Fibroblast of the conjunctiva (primary cell): ENCODE measurements at places on chromosomes 4 and X.
A peak's percentile ranks its signal among the peaks of the same experiment; 100 is the strongest.

- DNase-seq, result peak; percentile 17
Observed at GRCh38 chr4:54384563-54384962, 155.5 kb downstream of the PDGFRA start.

DNA sequence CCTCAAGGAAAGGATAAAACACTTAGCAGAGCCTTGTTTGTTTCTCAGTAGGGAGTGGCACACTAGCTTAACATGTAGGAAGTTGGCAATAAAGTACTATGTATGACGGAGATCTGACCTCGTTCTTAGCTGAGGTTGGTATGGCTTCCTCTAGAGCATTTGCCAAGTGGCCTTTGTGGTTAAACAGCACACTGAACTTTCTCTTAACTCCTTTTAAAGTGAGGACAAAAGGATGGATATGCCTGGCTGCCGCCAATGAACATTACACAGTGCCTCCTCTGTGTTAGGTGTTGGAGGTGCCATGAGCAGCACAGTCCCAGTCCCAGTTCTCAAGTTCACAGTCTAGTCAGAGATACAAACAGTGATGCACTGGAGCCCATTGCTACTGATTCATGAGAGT, 54.4 kb downstream of the VGLL1 start:
- no peak for DNase-seq

GRCh38 chr4:138085736-138086305, 156.3 kb downstream of the SLC7A11 start:
- DNase-seq, result no peak

GRCh38 chr4:84547211-84547610, 35.7 kb upstream of the CDS1 start:
- DNase-seq, result no peak

- DNase-seq, result no peak
Observed at GRCh38 chrX:145631461-145631951, 186.1 kb upstream of the SLITRK2 start.

- no peak for DNase-seq
Observed at GRCh38 chr4:94758700-94759399, 1.1 kb downstream of the BMPR1B start.

DNA sequence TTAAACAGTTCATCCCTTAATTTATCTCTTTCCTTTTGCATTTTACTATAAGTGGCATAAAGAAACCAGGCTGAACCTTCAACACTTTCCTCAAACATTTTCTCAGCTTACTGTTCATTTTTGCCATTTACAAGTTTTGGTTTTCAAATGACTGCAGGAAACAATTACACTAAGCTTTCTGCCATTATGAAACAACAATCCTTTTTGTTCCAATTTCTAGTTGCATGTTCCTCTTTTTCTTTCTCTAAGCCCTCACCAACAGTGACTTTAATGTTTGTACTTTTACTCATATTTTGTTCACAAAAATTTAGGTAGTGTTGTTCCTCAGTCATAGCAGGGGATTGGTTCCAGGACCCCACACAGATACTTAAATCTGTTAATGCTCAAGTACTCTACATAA, 1526.1 kb downstream of the STIM2 start:
- DNase-seq, result no peak

GRCh38 chr4:109302361-109303139, at the start of gene COL25A1:
COL25A1 (minus strand) TSS chr4:109302658.
- no peak for DNase-seq

GRCh38 chr4:43782391-43782790, 666.2 kb downstream of the KCTD8 start:
- no peak for DNase-seq

DNA sequence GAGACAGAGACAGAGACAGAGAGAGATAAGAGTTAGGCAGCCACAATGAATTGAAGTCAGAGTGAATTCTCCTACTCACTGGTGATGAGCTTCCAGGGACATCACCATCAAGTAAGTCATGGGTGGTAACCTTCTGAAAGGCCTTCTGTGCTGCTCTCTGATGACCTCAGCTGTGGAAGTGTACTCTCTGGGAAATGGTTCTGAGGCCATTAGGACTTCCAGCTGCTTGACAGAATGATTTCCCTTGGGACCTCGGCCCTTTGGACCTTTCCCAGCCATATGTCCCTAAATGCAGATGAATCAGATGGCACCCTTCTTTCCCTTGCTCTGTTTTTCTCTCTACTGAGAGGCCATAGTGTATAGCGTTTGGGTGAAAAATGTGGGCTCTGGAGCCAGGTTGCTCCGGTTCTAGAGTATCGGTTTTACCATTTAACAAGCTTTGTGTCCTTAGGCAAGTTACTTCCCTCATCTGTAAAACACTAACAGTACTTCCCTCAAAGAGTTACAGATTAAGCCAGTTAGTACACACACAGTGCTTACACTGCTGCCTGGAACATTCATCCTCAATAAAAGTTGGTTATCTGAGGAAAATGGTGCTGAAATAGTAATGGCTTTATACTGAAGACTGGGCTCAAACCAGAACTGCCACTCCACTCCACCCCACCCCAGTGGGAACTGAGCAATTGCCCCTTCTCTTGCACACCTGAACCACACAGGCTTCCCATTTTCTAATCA, 7.6 kb downstream of the SEPTIN11 start:
- DNase-seq, result no peak
